ENCODE measurements at places on chromosomes 2 and 18.

DNA sequence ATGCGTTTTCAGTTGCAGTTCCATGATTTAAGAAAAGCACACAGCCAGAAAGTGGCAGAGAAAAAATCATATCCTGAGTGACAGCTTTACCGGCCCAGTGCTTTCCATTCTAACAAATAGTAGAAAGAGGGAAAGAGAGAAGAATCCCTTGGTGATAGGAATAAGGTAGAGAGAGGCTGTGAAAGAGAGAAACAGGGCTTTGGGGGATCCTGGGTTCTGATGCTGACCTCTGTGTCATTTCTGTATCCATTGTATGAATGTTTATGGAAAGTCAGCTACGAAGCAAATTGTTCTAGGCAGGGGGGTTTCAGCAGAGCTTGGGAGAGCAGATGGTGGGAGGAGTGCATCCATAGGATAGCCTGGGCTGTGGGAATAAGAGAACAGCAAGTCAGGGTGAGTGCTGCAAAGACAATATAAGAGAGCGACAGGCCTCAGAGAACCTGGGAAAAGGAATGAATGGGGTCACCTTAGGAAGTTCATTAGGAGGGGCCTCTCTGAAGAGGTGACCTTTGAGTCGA is 203.4 kb upstream of the TNP1 start:
- no peak for DNase-seq

GRCh38 chr2:239369631-239370161 is 31.1 kb downstream of the HDAC4 start:
- no peak for DNase-seq

DNA sequence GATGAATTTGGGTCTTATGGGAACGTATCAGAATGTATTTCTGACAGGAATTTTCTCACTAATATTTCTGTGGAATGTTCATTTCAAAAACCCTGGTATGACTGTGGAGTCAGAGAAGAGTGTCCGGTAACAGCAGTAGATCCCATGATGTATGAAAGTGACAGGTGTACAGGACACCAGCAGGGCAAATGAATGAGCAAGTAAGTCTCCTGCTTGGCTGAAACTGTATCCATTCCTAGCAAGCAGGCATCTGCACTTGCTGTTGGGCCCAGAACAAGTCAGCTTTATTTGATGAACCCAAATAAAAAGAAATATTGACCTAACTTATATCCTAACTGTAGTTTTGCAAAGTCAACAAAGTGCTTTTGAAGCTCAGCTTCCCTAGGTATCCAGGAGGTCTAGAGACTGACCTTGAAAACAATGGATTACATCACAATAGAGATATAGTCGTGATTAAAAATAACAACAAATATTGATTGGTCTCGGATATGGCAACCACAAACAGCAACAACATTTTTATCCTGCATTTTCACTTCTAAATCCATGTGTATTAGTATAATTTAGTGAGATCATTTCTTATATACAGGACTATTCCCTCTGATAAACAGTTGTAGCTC is 37.6 kb downstream of the NXPH2 start:
- no peak for DNase-seq

DNA sequence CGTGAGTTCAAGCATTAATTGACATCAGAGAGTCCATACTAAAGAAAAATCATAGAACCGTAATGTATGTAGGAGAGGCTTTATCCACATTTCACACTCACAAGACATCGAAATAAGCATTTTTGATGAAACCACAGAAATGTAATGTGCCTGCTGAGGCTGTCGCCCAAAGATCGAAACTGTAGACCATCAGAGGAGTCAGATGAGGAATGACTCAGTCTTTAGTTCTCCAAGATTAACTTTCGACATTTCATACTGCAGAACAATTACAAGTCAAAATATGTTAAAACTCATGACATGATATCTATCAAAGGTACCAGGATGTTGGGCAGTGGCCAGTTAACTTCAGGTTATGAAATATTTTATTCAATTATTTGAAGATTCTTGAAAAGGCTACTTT is 79.6 kb downstream of the RAB31 start:
- no peak for DNase-seq
